A549 treated with ZK216348 at 1 μM for 4 hours (cell line): ENCODE measurements at places on chromosomes 12 and 14. TPM values are rescaled to one million over a fixed set of nuclear protein-coding genes. Genes with fewer than 3 reads are reported as not detected.

LHX5 gene
- not detected in 5 replicates for total RNA-seq

KLRB1 gene
- not detected in 5 replicates for total RNA-seq

TSPAN19 gene
- total RNA-seq: 0.17 TPM in 1 of 5 replicates, not detected in the others

ADAM21 gene
- total RNA-seq: not detected in 5 replicates

GUCY2C gene
- total RNA-seq: 0.12 TPM in 1 of 5 replicates, not detected in the others

EXD2 gene
- 12.4 to 15.0 TPM (median 12.8 TPM) in 5 replicates for total RNA-seq
